ENCODE measurements at places on chromosomes 6 and 20.

GRCh38 chr6:43453831-43454230 lies 1.5 kb downstream of the DLK2 start:
- no peak for DNase-seq

GRCh38 chr6:107314531-107314939 lies 144.8 kb downstream of the PDSS2 start:
- DNase-seq, result no peak

DNA sequence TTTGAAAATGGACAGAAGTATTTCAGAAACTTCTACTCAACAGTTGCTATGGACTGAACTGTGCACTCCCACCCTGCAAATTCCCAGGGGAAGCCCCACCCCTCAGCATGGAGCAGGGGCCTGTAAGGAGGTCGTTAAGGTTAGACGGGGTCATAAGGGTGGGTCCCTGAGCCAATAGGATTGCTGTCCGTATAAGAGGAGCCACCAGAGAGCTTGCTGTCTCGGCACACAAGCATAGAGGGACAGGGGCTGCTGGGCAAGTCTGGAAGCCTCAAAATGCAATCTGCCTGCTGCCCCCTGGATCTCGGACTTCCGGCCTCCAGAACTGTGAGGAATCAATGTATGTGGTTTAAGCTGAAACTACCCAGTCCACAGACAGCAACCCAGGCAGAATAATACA lies 37.4 kb upstream of the AFDN start:
- no peak for DNase-seq

GRCh38 chr6:84582997-84583396 lies 181.4 kb downstream of the TBX18 start:
- no peak for DNase-seq

GRCh38 chr20:46113113-46113470 lies 5.0 kb upstream of the CD40 start:
- no peak for DNase-seq

DNA sequence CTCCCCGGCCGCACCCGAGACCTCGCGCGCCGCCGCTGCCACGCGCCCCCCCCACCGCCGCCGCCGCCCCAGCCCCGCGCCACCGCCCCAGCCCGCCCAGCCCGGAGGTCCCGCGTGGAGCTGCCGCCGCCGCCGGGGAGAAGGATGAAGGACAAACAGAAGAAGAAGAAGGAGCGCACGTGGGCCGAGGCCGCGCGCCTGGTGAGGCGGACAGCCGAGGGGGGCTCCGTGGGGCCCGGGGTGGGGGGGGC lies 426 bp downstream of the ASXL1 start:
- DNase-seq, result no peak

GRCh38 chr6:34154668-34155447 lies 9.0 kb upstream of the GRM4 start:
- peak; percentile 4 for DNase-seq

DNA sequence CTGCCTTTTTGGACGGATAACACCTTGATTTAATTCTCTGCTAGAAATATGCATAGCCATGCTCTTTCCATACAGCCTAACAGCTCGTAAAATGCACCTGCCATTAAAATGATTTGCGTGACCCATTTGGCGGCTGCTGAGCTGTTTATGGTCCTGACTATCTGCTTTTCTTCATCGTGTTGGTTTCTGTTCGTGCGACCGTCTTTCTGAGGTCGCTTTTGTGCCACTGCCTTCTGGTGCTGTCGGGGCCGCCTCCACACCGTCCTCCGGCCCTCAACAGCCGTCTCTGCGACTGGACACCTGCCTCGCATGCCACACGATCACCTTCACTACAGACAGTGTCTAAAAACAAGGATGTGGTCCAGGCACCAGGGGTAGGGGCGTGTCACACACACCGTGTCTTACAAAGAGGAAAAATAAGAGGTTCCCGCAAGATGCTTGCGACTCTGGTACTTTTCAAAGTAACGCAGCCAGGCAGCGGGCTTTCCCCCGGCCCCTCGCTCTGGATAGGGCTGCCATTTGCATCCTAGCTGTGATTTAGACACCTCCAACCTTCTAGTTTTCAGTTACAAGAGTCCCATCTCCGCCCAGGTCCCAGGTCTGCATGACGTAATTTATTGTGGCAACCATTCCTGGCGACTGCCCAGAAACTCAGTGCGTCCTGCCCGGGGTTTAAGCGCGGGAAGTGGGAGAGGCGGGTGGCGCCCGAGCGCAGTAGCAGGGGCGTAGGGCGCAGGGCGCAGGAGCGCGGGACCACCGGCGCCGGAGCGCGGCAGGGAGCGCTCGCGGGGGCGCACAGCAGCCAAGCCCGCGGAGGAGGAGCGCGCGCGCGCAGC lies at the start of gene STMND1:
STMND1 (plus strand) TSS at position 629 of the 836 bp plus-strand sequence. CDS start 208 bp downstream, outside the sequence.
- DNase-seq, result peak; percentile 22

DNA sequence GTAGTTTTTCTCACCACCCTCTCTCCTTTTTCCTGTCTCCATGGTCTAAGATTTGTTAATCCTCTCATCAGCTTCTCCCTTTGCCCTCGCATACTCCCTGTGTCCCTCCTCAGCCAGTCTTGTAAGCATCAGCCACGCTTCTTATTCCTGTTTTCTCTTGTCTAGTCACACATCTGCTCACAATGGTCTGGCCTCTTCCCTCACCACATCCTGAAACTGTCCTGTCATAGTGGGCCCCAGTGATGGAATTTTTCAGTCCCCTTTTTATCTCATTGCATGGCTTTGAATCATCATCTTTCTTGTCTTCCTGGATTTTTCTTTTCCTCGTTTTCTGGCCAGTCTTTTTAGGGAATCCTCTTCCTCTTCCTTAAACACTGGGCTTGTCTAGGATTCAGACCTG lies 57.2 kb downstream of the GFRA4 start:
- no peak for DNase-seq

- peak; percentile 31 for DNase-seq
These were observed 18.1 kb downstream of the BPI start for GRCh38 chr20:38321959-38322598.

GRCh38 chr6:129657483-129657882 lies 52.5 kb downstream of the ARHGAP18 start:
- no peak for DNase-seq

DNA sequence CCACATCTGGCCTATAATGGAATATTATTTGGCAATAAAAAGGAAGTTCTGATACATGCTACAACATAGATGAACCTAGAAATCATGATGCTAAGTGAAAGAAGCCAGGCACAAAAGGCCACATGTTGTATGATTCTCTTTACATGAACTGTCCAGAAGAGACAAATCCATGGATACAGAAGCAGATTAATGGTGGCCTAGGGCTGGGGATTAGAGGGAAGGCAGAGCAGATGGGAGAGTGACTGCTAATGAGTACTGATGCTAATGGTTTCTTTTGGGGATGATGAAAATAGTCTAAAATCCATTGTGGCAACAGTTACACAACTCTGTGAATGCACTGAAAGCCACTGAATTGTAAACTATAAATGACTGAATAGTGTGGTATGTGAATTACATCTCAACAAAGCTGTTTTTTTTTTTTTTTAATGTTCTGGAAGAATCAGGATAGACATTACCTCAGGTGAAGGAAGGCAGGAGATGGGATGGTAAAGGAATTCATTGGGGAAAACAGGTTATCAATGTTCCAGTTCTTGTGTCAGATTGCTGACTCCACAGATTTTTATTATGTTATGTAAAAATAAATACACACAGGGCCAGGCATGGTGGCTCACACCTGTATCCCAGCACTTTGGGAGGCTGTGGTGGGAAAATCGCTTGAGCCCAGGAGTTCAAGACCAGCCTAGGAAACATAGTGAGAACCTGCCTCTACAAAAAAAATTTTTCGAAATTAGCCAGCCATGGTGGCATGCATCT lies 8.9 kb upstream of the SOX12 start:
- peak; percentile 51 for DNase-seq

GRCh38 chr6:160462551-160463109 lies 114.5 kb downstream of the SLC22A3 start:
- DNase-seq, result peak; percentile 95

GRCh38 chr6:20640181-20640580 lies 105.9 kb downstream of the CDKAL1 start:
- no peak for DNase-seq

DNA sequence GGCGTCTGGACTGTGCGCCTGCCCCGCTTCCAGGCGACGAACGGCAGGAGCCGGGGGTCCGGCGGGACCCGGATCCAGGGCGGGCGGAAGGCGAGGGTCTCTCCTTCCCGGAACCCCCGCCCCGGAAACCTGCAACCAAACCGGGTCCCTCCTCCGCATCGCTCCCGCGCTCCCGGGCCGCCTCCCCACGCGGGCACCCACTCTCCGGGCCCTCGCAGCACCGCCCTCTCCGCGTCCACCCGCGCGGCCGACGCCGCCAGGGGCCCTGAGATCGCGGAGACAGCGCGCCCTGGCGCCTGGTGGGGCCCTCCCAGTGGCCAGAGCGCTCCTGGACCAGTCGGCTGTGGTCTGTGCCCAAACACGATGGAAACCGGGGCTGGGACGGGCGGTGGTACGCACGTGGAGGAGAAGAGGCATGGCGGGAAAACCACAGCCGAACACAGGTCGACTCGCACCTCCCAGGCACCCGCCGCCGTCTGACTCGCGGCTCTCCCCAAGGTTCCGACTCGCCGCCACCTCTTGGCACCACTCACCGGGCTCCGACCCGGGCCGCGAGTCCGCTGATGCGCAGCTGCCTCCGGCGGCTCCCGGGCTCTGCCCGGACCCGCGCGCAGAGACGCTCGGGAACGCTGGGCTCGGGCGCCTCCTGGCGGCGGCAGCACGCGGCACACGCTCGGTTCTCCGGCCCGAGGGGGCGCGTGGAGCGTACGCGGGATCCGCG lies 7.9 kb downstream of the NKX2-2 start:
- DNase-seq, result peak; percentile 15

DNA sequence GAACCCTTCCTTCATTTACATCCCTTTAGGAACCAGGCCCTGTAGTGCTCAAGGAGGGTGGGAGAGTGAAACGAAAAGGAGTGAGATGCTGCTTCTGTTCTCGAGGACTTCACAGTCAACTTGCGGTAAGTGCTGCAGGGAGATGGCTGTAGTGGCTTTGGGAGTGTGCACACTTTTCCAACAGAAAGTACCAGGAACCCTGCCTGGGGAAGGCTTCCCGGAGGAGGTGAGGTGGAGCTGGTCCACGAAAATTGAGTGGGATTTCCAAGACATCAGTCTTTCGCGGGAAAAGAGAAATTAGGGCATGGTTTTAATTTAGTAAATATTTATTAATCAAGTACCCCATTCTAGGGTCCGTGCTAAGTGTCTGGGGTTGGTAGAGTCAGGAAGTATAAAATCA lies 12.7 kb downstream of the TRIM31 start:
- DNase-seq, result no peak

DNA sequence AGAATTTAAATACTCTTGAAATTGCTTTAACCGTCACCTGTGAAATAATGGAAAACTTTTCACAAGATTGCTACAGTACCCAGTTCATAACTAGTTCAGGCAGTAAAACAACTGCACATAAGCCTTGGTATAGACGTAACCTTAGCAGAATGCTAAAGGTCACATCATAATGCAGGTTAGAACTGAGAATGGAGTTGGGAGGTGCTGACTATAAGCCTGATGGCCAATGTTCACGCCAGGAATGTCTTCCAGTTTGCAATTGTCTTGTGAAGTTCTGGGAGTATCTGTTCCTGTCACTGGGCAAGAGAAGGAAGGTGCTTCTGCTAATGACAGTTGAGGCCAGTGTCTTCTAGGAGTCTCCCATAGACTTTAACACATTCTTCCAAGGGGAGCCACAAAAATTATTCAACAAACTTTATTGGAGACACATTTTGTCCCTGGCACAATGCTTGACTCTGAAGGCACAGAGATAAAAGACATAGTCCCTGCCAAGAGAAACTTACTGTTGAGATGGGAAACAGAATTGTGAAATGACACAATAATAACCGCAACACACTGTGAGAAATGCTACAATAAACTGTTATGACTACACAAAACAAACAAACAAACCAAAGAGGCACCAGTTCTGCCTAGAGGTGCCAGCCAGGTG lies 24.6 kb upstream of the CEP162 start:
- no peak for DNase-seq

- DNase-seq, result no peak
These were observed 83.1 kb downstream of the KIZ start for GRCh38 chr20:21208999-21209398.

- DNase-seq, result no peak
These were observed 19.4 kb upstream of the VNN1 start for GRCh38 chr6:132733283-132733682.
